PC-9 (cell line): ENCODE measurements at places on chromosomes 6 and 20. TPM values are rescaled to one million over a fixed set of nuclear protein-coding genes. Genes with fewer than 3 reads are reported as not detected.

TNFRSF6B gene
- not detected in 2 replicates for total RNA-seq

CBLN4 gene
- not detected in 2 replicates for total RNA-seq

PSORS1C2 gene
- not detected in 2 replicates for total RNA-seq

C2 gene
- 0.96 and 2.4 TPM in 2 replicates for total RNA-seq

TRDN gene
- not detected in 2 replicates for total RNA-seq

PRICKLE4 gene
- total RNA-seq: 8.4 and 9.2 TPM in 2 replicates

C6orf89 gene
- total RNA-seq: 28.7 and 40.1 TPM in 2 replicates

CPXM1 gene
- not detected in 2 replicates for total RNA-seq

- no peaks in the 10 kb centered on the region for H3K27me3 ChIP-seq
- H3K4me1 ChIP-seq: no peaks in the 10 kb centered on the region
- H3K27ac ChIP-seq: no peak overlapping the region
- H3K4me3 ChIP-seq: no peak overlapping the region
- DNase-seq: no peak
- H3K36me3 ChIP-seq: no peaks in the 10 kb centered on the region
These were observed 293.5 kb downstream of the ARHGAP18 start for GRCh38 chr6:129416337-129416990.

GRCh38 chr20:41086402-41087324, 50.7 kb upstream of the PLCG1 start:
- peak overlapping the region; percentile 67 for H3K27ac ChIP-seq
- peaks cover 40% of the 10 kb centered on the region for H3K4me1 ChIP-seq
- peak; percentile 87 for DNase-seq
- no peaks in the 10 kb centered on the region for H3K27me3 ChIP-seq

DNA sequence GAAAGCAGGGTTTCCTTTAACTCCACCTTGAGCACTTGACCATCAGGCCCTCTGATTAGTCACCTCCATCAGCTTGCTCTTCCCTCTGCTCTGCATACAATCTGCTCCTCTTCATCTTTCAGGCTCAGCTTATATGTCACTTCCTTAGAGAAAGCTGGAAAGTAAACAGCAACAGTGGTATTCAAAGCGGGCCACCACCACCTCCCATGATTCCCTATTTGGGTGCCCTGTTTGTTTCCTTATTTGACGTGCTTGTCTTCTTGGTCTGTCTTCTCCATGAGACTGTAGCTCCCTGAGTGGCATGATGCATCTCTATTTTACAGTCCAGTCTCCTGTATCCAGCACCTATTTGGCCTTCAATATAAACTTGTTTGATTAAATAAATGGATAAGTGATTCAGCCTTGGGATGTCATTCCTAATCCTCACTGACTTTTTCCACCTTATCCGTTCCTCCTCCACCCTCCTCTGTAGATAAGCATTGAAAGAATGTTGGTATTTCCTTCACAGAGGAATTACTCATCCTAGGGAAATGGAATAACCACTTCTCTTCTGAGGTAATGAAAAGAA, 102.8 kb upstream of the SGK1 start:
- H3K4me3 ChIP-seq: no peak overlapping the region
- peaks cover 52% of the 10 kb centered on the region for H3K4me1 ChIP-seq
- H3K27ac ChIP-seq: no peak overlapping the region
- DNase-seq: no peak
- H3K27me3 ChIP-seq: no peaks in the 10 kb centered on the region

DNA sequence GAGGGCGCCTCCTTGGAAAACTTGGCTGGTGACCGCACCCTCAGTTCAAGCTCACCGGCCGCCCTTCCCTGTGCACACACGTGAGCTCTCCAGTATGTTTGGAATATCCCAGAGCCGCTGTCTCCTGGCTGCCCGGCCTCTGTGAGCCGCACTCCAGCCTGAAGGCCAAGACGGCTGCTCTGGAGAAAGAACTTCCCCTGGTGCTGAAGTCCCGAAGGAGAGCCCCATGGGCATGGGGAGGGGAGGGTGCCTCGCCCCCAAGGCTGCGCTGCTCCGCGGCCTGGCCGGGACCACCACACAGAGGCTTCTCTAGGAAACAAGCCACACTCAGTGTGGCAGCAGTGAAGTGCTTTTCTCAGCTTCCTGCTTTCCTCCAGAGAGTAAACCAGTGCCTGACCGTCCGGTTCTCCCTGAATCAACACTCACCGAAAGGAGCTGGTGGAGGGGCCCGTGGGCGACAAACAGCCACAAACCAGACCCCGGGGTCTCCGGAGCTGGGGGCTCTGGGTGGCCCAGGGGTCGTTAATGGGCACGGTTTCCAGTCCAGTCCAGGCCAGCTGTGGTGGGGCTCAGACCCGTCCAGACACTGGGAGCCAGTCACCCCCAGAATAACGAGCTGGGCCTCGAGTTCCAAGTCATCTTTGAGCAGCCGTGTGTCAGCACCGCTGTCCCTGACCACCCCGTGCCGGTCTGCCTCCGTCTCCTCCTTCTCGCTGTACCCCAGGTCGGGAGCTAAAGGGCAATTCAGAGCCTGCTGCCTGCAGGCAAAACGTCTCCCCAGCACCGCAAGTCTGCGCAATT, 87.4 kb upstream of the BHLHE23 start:
- H3K27me3 ChIP-seq: peaks cover 87% of the 10 kb centered on the region
- 0 out of 2 replicates have a peak, but pooled peaks cover 5% of the 10 kb centered on the region for H3K4me1 ChIP-seq
- H3K36me3 ChIP-seq: no peaks in the 10 kb centered on the region
- no peak for DNase-seq
- no peak overlapping the region for H3K27ac ChIP-seq
- H3K4me3 ChIP-seq: no peak overlapping the region

DNA sequence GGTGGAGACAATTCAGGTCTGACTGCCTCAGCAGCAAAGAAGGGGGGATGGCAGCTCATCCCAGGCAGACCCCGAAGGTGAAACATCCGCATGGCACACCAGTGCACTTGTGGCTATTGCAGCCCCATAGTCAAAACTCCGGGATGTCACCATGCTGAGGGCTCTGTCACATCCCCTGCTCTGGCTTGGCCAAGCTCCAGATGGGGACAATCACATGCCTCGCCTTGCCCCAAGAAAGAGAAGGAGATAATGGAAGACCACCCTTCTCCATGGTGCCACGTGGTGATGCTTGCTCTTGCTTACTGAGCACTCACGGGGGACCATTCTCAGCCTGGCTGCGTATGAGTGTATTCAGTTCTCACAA, 60.2 kb downstream of the RBM38 start:
- no peak for DNase-seq
- no peaks in the 10 kb centered on the region for H3K36me3 ChIP-seq
- peaks cover 6% of the 10 kb centered on the region; the same call in 1 of the 2 replicates for H3K4me1 ChIP-seq
- H3K4me3 ChIP-seq: no peak overlapping the region
- H3K27me3 ChIP-seq: peaks cover 82% of the 10 kb centered on the region
- no peak overlapping the region for H3K27ac ChIP-seq

GRCh38 chr20:2204021-2204420, 91.8 kb upstream of the TGM3 start:
- H3K4me3 ChIP-seq: no peak overlapping the region
- H3K36me3 ChIP-seq: no peaks in the 10 kb centered on the region
- H3K27me3 ChIP-seq: peaks cover 16% of the 10 kb centered on the region
- no peaks in the 10 kb centered on the region for H3K4me1 ChIP-seq

- H3K4me1 ChIP-seq: peaks cover 13% of the 10 kb centered on the region
- H3K27me3 ChIP-seq: no peaks in the 10 kb centered on the region
- H3K27ac ChIP-seq: no peak overlapping the region
These were observed 36.0 kb upstream of the SNX9 start for GRCh38 chr6:157787080-157787479.

DNA sequence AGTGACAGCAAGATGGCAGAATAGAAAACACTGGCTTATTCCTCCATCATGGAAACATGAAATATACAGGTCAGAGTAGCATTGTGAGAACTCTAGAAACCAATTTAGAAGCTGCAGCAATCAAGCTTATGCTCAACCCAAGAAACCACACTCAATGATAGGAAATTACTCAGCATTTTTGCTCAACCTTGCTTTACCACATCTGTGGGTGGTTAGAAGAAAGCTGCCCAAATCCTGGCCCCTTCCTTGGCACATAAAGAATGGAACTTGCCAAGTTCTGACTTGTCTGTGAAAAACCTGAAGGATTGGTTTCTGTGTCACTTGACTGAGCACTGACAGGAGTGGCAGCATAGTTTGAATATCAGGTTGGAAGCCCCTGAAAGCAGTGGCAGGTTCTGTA, 108.0 kb upstream of the MOCS1 start:
- no peak overlapping the region for H3K27ac ChIP-seq
- H3K36me3 ChIP-seq: no peaks in the 10 kb centered on the region
- H3K4me3 ChIP-seq: no peak overlapping the region
- H3K27me3 ChIP-seq: 0 out of 2 replicates have a peak, but pooled peaks cover 6% of the 10 kb centered on the region

- peak overlapping the region; percentile 94 for H3K27ac ChIP-seq
- H3K27me3 ChIP-seq: no peaks in the 10 kb centered on the region
- H3K4me1 ChIP-seq: peaks cover 8% of the 10 kb centered on the region
These were observed 1.3 kb downstream of the SUPT3H start for GRCh38 chr6:45376310-45377042.

DNA sequence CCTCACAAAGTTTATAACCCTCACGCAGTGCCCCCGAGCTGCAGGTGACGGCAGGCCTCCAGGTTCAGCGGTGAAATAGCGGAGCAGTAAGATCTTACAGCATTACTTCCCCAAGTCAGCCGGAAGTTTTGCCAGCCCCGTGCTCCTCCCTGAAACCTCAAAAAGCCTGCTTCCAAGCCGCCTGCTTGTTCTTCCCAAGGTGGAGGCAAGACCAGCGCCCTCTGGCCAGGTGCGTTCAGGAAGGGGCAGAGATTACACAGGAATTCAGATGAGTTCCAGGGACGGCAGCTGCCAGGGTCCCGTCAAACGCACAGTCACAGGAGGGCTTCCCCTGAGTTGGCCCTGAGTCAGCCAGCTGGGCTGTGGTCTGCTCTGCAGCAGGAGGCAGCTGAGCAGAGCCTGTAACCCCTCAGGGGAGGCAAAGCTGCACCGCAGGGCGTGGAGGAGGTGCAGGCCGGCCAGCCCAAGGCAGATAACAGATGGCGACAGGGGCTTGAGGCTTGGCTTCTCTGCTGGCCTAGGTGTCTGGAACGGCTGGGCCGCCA, 124.1 kb upstream of the RPS6KA2 start:
- no peaks in the 10 kb centered on the region for H3K27me3 ChIP-seq
- no peak overlapping the region for H3K4me3 ChIP-seq
- no peaks in the 10 kb centered on the region for H3K36me3 ChIP-seq
- H3K27ac ChIP-seq: no peak overlapping the region
- H3K4me1 ChIP-seq: no peaks in the 10 kb centered on the region

GRCh38 chr6:113115196-113115595, 741.9 kb upstream of the MARCKS start:
- H3K27me3 ChIP-seq: no peaks in the 10 kb centered on the region
- H3K4me3 ChIP-seq: no peak overlapping the region
- peaks cover 5% of the 10 kb centered on the region; the same call in 1 of the 2 replicates for H3K36me3 ChIP-seq
- H3K27ac ChIP-seq: no peak overlapping the region
- peaks cover 18% of the 10 kb centered on the region for H3K4me1 ChIP-seq

DNA sequence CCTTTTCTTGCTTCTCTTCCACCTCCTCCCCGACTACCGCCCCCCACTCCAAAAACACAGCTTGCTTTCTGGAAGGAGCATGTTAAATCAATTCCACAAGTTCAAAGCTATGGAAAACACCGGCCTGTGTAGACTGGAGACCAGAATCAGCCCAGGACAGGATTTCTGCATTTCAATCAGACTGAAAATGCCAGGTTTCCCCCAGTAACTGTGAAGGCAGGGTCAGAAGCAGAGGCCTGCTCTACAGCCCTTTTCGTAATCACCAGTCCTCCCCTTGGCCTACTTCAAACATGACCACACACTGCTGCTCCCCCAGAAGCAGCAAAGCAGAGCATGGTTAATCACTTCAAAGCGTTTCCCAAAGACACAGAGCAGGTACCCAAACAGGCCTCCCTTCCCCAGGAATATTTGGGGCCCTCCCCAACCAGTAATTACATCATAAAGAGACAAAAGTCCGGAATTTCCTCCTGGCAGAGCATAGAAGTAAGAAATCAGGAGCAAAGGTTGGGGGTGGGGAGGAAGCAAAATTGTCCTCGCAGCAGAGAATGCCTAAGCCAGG, 38.4 kb downstream of the ZMYND8 start:
- peaks cover 2% of the 10 kb centered on the region; the same call in 1 of the 2 replicates for H3K36me3 ChIP-seq
- H3K4me3 ChIP-seq: peak overlapping the region; percentile 56; the same call in 1 of the 2 replicates
- peak; percentile 58 for DNase-seq
- peak overlapping the region; percentile 97 for H3K27ac ChIP-seq
- no peaks in the 10 kb centered on the region for H3K27me3 ChIP-seq

GRCh38 chr20:36152261-36152660, 2.3 kb upstream of the EPB41L1 start:
- no peak overlapping the region for H3K4me3 ChIP-seq
- H3K27ac ChIP-seq: no peak overlapping the region
- H3K4me1 ChIP-seq: peaks cover 40% of the 10 kb centered on the region
- no peak for DNase-seq

- no peak overlapping the region for H3K4me3 ChIP-seq
- no peaks in the 10 kb centered on the region for H3K36me3 ChIP-seq
- no peaks in the 10 kb centered on the region for H3K27me3 ChIP-seq
These were observed 23.1 kb upstream of the KCNB1 start for GRCh38 chr20:49505518-49505917.

- no peak overlapping the region for H3K27ac ChIP-seq
- no peak overlapping the region for H3K4me3 ChIP-seq
- H3K27me3 ChIP-seq: peaks cover 22% of the 10 kb centered on the region
- H3K4me1 ChIP-seq: no peaks in the 10 kb centered on the region
These were observed 3.4 kb downstream of the SCUBE3 start for GRCh38 chr6:35216851-35217811.

- no peak overlapping the region for H3K4me3 ChIP-seq
- H3K36me3 ChIP-seq: no peaks in the 10 kb centered on the region
- H3K27me3 ChIP-seq: no peaks in the 10 kb centered on the region
- no peak for DNase-seq
- peaks cover 5% of the 10 kb centered on the region for H3K4me1 ChIP-seq
- no peak overlapping the region for H3K27ac ChIP-seq
These were observed 75.1 kb upstream of the QKI start for GRCh38 chr6:163339466-163339865.

DNA sequence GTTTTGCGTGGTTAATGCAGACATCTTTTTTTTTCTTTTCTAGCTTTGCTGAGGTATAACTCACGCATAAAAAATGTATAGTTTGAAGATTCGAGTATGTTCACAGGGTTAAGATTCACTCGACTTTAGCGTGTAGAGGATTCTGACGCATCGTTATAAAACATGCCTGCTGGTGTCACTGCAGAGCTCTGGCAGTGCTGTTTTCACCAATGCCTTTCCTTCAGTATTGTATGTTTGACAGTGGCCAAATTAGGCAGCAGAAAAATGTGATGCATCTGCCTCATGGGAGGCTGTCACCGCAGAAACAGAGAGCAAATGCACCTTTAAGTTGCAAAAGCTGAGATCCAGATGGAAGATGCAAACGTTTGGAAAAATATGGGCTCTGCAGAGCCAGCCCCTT, 18.0 kb upstream of the SIRPB2 start:
- peaks cover 23% of the 10 kb centered on the region for H3K4me1 ChIP-seq
- no peak for DNase-seq
- no peak overlapping the region for H3K27ac ChIP-seq
- no peaks in the 10 kb centered on the region for H3K36me3 ChIP-seq
- H3K27me3 ChIP-seq: no peaks in the 10 kb centered on the region

GRCh38 chr20:57037689-57038088, 228.8 kb downstream of the BMP7 start:
- peaks cover 25% of the 10 kb centered on the region for H3K4me1 ChIP-seq
- H3K27me3 ChIP-seq: no peaks in the 10 kb centered on the region
- H3K36me3 ChIP-seq: no peaks in the 10 kb centered on the region
- no peak for DNase-seq
